ENCODE measurements at places on chromosomes 13 and 19.

DNA sequence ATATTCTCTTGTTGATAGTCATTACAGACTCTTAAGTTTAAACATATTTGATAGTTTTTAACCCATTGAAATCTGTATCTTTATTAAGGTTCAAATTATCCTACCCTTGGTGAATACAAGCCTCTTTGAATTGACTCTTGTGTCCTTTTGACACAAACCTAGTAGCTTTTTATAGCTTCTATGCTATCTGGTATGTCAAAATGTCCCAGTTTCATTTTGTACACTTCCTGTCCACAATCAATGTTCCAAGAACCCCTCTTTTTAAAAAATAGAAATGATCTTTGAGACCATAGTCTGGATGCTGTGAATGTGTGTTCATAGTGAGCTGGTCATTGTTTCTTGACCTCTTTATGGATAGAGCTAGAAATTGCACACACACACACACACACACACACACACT lies 39.2 kb upstream of the FGF14 start:
- DNase-seq = no peak

- no peak for DNase-seq
Measured at GRCh38 chr13:105410602-105411001, 1124.9 kb downstream of the EFNB2 start.

- DNase-seq = no peak
Measured at GRCh38 chr19:48476176-48476575, 7.0 kb downstream of the CYTH2 start.

DNA sequence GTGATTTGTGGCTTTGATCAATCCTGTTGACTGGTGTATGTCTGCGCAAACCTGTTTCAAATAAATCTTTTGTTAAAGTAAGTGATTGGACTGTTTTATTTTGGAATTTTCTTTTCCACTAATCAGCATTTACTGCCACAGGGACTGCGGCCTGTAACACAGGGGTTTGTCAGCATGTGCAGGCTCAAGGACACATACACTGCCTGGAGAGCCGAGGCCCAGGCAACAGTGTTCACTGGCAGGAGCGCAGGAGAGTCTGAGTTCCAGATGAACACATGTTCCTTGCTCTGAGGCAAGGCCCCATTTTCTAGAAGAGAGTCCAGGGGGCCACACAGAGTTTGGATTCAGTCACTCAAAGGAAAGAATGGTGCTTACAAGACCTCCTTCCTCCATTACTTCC lies 26.0 kb downstream of the SHISA2 start:
- DNase-seq = no peak

GRCh38 chr19:10513223-10513622 lies 4.0 kb downstream of the S1PR5 start:
- DNase-seq = no peak

DNA sequence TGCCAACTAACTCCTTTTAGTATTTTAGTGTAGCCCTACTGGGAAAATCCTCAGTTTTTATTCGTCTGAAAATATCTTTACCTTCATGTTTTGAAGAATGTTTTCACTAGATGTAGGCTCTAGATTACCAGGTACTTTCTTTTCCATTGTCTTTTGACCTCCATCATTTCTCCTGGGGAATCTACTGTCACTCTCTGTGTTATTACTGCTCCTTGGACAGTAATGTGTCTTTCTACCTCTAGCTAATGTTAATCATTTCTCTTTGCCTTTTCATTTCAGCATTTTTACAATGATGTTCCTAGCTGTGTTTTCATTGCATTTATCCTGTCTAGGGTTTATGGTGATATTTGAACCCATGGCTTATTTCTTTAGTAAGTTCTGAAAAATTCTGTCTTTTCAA lies 61.9 kb downstream of the SPACA7 start:
- DNase-seq = no peak

- no peak for DNase-seq
Measured at GRCh38 chr19:23784274-23784673, 25.6 kb upstream of the ZNF681 start.

- DNase-seq = no peak
Measured at GRCh38 chr19:39814595-39814994, 19.4 kb downstream of the DYRK1B start.

DNA sequence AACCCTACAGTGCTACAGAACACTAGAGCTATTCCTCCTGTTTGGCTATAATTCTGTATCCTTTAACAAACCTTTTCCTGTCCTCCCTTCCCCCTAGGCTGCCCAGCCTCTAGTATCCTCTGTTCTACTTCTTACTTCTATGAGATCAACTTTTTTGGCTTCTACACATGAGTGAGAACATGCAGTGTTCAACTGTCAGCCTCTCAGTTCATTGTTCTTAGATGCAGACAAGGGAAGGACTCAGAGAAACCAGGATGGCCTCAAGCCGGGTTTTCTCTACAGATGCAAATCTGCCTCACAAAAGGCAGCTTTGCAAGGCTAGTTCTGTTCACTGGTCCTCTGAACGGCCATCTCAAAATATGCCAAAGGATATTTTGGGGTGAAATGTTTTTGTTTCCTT lies 18.4 kb downstream of the AMER2 start:
- DNase-seq = no peak

- no peak for DNase-seq
Measured at GRCh38 chr19:42130254-42130573, 2.0 kb downstream of the POU2F2 start.

- no peak for DNase-seq
Measured at GRCh38 chr19:359653-359925, 15.0 kb upstream of the MIER2 start.

DNA sequence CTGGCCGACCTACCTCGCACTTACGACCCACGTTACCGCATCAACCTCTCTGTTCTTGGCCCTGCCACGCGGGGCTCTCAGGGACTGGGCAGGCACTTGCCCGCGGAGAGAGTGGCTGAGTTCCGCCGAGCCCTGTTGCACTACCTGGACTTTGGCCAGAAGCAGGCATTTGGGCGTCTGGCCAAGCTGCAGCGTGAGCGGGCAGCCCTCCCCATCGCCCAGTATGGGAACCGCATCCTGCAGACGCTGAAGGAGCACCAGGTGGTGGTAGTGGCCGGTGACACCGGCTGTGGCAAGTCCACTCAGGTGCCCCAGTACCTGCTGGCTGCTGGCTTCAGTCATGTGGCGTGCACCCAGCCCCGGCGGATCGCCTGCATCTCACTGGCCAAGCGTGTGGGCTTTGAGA lies 4.2 kb downstream of the DHX34 start:
- no peak for DNase-seq

- no peak for DNase-seq
Measured at GRCh38 chr13:33318744-33319143, 33.2 kb upstream of the STARD13 start.

DNA sequence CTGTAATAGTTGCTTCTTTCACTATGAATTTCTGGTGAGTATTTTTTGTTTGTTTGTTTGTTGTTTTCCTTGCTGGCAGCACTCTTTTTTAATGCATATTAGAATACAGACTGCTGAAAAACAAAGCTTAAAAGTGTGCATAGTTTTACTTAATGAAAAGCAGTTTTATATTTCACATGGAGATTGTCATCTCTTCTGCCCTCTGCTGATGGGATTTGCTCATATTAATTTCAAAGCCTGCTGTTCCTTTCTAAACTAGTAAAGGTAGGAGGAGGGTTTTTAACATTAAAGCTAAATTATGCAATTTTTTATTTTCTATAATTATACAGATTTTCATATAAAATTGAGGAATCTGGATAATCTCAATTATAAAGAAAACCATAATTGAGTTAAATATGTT lies 692.6 kb upstream of the SLITRK1 start:
- DNase-seq = no peak

DNA sequence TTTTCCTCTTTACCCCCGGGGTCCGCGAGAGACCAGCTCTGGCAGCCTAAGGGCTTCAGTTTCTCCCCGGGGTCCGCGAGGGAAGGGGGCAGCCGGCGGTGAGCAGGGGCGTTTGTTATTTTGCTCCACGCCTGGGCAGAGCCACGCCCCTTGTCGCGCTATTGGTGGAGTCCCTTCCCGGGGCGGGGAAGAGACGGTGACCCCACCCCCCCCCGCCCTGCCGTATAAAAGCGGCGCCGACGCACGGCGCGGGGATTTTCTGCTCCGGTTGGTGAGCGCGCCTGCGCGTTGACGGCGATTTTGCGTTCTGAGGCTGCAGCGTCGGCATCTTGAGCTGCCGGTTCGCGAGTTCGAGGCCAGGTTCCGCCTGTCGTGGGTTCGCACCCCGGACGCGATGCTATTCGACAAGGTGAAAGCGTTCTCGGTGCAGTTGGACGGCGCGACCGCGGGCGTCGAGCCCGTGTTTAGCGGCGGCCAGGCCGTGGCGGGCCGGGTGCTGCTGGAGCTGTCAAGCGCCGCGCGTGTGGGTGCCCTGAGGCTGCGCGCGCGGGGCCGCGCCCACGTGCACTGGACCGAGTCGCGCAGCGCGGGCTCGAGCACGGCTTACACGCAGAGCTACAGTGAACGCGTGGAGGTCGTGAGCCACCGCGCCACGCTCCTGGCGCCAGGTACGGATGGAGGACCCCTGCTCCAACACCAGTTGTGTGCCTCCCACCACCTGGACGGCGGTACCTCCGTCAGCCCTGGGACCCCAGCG lies at the start of gene ARRDC2:
TSS of gene ARRDC2 (plus strand) at position 254 of the 757 bp plus-strand sequence. CDS start at position 395, 141 bp downstream.
- DNase-seq = peak; percentile 95

GRCh38 chr13:113860051-113860664 lies 3.7 kb downstream of the GAS6 start:
- no peak for DNase-seq

DNA sequence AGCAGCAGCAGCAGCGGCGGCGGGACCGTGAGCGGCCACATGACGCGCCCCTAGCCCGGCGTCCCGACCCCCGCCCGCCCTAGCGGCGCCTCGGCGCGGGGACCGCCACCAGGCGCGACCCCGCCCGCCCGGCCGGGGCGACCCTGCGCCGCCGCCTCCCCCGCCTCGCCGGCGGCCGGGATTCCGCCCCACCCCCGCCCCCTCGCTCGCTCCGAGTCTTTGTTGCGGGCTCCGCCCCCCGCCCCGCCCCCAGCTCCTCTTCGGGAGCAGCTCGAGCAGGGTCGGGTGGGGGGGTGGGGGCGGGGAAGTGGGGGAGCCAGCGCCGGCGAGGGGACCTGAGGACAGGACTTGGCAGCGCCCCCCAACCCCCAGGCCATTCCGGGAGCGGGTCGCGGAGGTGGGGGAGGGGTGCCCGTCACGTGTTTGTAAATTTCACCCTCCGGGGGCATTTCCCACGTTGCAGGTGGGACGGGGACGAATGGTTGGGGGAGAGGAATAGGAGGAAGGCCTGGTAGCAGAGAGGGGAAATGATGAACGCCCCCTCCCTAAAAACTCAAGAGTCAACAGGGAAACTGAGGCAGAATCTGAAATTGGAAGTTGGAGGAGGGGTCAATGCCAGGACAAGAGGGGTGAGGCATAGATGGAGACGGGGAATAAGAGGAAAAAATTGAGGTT lies at the start of gene OLFM2:
TSS of gene OLFM2 (minus strand) at position 190 of the 675 bp plus-strand sequence. CDS start at position 41, 149 bp downstream.
- peak; percentile 9 for DNase-seq

GRCh38 chr13:26664876-26665275 lies 95.7 kb downstream of the GPR12 start:
- DNase-seq = no peak

GRCh38 chr13:75468098-75468497 lies 13.9 kb downstream of the TBC1D4 start:
- no peak for DNase-seq

GRCh38 chr13:100394005-100394695 lies 194.4 kb downstream of the GGACT start:
- DNase-seq = no peak

GRCh38 chr13:47049276-47049989 lies 152.6 kb upstream of the HTR2A start:
- DNase-seq = no peak

GRCh38 chr19:13604902-13605586 lies 98.8 kb upstream of the CACNA1A start:
- DNase-seq = no peak

DNA sequence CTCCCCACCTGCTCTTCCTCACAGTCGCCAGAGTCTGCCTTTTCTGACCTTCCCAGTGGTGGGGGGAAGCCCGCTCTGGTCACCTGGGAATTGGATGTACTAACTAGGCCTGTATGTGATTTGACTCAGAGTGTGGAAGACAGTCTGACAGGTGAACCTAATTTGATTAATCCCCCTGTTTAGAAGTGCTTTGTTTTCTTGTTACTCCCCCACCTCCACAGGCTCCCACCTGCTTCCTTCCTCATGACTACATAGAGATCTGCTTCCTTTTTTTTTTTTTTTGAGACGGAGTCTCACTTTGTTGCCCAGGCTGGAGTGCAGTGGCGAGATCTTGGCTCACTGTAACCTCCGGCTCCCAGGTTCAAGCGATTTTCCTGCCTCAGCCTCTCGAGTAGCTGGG lies 44.0 kb downstream of the COG3 start:
- no peak for DNase-seq

GRCh38 chr13:82058364-82058763 lies 1717.4 kb upstream of the SPRY2 start:
- no peak for DNase-seq

DNA sequence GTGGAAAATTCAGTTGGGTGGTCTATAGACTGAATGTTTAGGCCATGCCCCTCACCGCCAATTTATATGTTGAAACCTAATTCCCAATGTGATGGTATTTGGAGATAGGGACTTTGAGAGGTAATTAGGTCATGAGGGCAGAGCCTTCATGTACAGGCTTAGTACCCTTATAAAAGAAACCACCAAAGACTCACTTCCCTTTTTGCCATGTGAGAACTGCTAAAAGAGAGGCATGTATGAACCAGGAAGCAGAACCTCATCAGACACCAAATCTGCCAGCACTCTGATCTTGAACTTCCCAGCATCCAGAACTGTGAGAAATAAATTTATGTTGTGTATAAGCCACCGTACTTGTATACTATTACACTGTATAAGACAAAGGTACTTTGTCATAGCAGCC lies 40.6 kb downstream of the UQCRFS1 start:
- DNase-seq = no peak

- no peak for DNase-seq
Measured at GRCh38 chr13:27593267-27593666, 27.1 kb downstream of the LNX2 start.

GRCh38 chr19:30360376-30361106 lies 11.6 kb upstream of the ZNF536 start:
- DNase-seq = no peak

- no peak for DNase-seq
Measured at GRCh38 chr13:86174622-86175021, 375.4 kb upstream of the SLITRK6 start.

- no peak for DNase-seq
Measured at GRCh38 chr13:59303433-59303832, 860.3 kb downstream of the DIAPH3 start.
